ENCODE measurements at places on chromosomes 7 and 10. TPM values are rescaled to one million over a fixed set of nuclear protein-coding genes. Genes with fewer than 3 reads are reported as not detected.

GRCh38 chr10:77381750-77382149 is 255.9 kb downstream of the KCNMA1 start:
- H3K4me3 ChIP-seq, result no peak overlapping the region

DNA sequence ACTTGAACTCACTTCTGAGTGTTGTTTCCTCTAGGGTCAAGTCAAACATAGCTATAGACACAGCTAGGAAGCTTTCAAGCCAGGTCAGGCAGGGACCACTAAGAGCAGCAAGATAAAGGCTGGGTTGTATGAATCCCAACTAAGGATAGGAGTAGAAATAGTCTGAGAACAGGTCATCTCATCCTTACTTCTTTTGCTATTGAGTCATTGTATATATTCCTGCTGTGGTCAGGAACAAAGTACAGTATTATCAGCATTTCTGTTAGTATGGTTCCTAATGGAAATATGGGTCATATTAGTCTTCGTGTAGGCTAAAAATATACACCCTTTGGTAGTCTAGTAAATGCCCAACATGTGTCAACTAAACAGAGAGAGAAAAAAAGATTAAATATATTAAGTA is 145.3 kb downstream of the BTAF1 start:
- H3K27ac ChIP-seq, result no peak overlapping the region
- H3K36me3 ChIP-seq, result no peaks in the 10 kb centered on the region
- DNase-seq, result no peak
- H3K4me3 ChIP-seq, result no peak overlapping the region

- no peaks in the 10 kb centered on the region for H3K27me3 ChIP-seq
- no peak for DNase-seq
- no peak overlapping the region for H3K27ac ChIP-seq
- H3K36me3 ChIP-seq, result no peaks in the 10 kb centered on the region
- no peak overlapping the region for H3K4me3 ChIP-seq
Measured at GRCh38 chr10:25078658-25079431, 62.4 kb downstream of the THNSL1 start.

GRCh38 chr7:98922392-98923187 is 44.3 kb downstream of the TRRAP start:
- H3K4me1 ChIP-seq, result no peaks in the 10 kb centered on the region
- DNase-seq, result no peak
- no peak overlapping the region for H3K4me3 ChIP-seq

DNA sequence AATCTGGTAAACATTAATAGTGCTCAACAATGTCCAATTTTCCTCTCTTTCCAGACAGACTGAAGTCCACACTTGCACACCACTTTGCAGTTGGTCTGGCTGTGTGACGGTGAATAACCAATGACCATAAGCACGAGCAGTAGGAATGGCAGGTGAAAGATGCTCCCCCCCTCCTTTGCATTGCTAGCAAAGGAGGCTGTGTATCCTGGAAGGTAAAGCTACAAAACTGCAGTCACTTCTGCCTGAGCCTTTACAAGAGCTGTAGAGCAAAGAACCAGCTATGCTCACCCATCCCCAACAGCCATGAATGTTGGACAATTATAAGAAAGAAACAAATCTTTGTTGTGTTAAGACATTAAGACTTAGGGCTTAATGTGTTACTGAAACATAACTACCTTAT is 178.0 kb downstream of the IPMK start:
- no peaks in the 10 kb centered on the region for H3K4me1 ChIP-seq
- no peaks in the 10 kb centered on the region for H3K27me3 ChIP-seq
- no peak overlapping the region for H3K27ac ChIP-seq
- no peaks in the 10 kb centered on the region for H3K36me3 ChIP-seq
- no peak for DNase-seq
- H3K4me3 ChIP-seq, result no peak overlapping the region

- no peak overlapping the region for H3K27ac ChIP-seq
- H3K4me1 ChIP-seq, result no peaks in the 10 kb centered on the region
- H3K27me3 ChIP-seq, result no peaks in the 10 kb centered on the region
- no peak overlapping the region for H3K4me3 ChIP-seq
Measured at GRCh38 chr10:52668024-52668423, 104.6 kb downstream of the MBL2 start.

DNA sequence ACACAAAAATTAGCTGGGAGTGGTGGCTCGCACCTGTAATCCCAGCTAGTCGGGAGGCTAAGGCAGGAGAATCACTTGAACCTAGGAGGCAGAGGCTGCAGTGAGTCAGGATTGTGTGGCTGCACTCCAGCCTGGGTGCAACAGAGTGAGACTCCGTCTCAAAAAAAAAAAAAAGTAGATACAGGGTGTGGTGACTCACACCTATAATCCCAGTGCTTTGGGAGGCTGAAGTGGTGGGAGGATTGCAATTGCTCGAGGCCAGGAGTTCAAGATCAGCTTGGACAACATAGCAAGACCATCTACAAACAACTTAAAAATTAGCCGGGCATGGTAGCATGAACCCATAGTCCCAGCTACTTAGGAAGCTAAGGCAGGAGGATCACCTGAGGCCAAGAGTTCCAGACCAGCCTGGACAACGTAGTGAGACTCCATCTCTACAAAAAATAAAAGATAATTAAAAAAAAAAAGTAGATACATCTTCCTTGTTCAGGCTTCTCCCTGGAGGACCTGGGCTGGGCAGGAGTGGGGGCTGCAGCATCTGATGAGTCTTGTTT is 2.0 kb downstream of the MOSPD3 start:
- no peak for DNase-seq
- H3K4me3 ChIP-seq, result no peak overlapping the region
- H3K27me3 ChIP-seq, result no peaks in the 10 kb centered on the region
- no peak overlapping the region for H3K27ac ChIP-seq

- no peaks in the 10 kb centered on the region for H3K4me1 ChIP-seq
- no peaks in the 10 kb centered on the region for H3K36me3 ChIP-seq
- H3K27ac ChIP-seq, result no peak overlapping the region
- H3K27me3 ChIP-seq, result no peaks in the 10 kb centered on the region
- H3K4me3 ChIP-seq, result no peak overlapping the region
- DNase-seq, result no peak
Measured at GRCh38 chr10:78780551-78780961, 288.2 kb upstream of the ZMIZ1 start.

- peaks cover 31% of the 10 kb centered on the region for H3K36me3 ChIP-seq
- peaks cover 98% of the 10 kb centered on the region for H3K4me1 ChIP-seq
- H3K27ac ChIP-seq, result no peak overlapping the region
- DNase-seq, result no peak
Measured at GRCh38 chr7:43616977-43617376, 34.1 kb downstream of the STK17A start.

DNA sequence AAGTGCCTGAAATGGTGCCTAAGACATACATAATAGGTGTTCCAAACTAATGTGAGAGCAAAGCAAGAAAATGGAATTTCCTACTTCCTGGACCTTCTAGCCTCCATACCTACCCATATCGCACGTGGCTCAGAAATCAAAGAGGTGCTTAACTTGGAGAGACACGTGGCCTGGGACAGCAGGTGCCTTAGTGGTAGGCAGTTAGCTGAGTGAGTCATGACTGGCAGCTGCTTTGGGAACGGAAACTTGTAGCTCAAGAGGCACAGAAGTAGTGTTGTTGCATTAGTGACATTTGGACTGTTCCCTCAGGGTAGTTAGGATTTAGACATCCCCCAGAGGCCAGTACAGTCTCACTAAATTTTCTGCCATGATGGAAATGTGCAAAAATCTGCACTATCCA is 12.0 kb upstream of the BMPER start:
- no peaks in the 10 kb centered on the region for H3K36me3 ChIP-seq
- no peak overlapping the region for H3K4me3 ChIP-seq
- H3K27ac ChIP-seq, result no peak overlapping the region
- no peaks in the 10 kb centered on the region for H3K4me1 ChIP-seq
- no peaks in the 10 kb centered on the region for H3K27me3 ChIP-seq

DNA sequence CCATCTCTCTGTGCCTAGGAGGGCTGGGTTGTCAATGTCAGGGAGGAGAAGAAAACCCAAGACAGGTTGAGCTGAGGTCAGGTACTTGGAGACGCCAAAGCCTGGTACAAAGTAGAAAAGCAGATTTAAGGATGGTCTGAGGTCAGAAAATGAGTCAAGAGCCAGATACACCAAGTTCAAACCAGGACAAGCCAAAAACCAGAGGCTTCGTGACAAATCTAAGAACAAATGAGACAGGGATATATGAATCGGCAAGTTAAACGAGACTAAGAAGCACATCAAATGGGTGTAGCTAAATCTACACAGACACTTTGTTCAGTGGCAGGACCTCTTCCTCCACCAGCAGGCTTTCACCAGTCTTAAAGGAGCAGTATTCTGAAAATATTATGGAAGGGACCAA is 34.2 kb downstream of the C7orf33 start:
- H3K4me3 ChIP-seq, result no peak overlapping the region
- peaks cover 4% of the 10 kb centered on the region for H3K27me3 ChIP-seq
- peaks cover 32% of the 10 kb centered on the region for H3K4me1 ChIP-seq
- no peak for DNase-seq
- no peaks in the 10 kb centered on the region for H3K36me3 ChIP-seq

GRCh38 chr10:2342206-2342605 is 604.9 kb upstream of the ADARB2 start:
- H3K4me1 ChIP-seq, result no peaks in the 10 kb centered on the region
- H3K27ac ChIP-seq, result no peak overlapping the region
- DNase-seq, result no peak
- H3K27me3 ChIP-seq, result no peaks in the 10 kb centered on the region
- H3K36me3 ChIP-seq, result no peaks in the 10 kb centered on the region

GRCh38 chr7:37230221-37230620 is 218.4 kb downstream of the ELMO1 start:
- H3K4me3 ChIP-seq, result no peak overlapping the region
- peaks cover 4% of the 10 kb centered on the region for H3K36me3 ChIP-seq
- no peak overlapping the region for H3K27ac ChIP-seq
- H3K4me1 ChIP-seq, result no peaks in the 10 kb centered on the region
- DNase-seq, result no peak

DNA sequence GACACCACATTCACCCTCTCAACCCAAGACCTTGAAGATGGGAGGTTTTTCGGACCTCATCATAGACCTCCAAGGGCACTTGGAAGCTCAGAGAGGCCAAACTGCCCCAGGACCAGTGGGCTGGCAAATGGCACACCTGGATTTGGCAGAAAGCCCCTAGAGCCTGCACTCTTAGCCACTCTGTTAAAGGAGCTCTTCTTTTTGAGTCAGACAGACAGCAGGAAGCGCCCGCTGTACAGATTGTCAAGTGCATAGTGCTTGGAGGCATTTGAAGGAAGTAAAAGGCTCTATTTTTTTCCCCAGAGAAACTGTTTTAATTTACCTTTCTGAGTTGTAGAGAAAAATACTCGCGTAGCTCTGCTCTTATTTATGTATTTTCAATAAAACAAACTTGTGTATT is 408.6 kb upstream of the GALNT17 start:
- H3K36me3 ChIP-seq, result no peaks in the 10 kb centered on the region
- no peaks in the 10 kb centered on the region for H3K27me3 ChIP-seq
- DNase-seq, result no peak
- no peak overlapping the region for H3K4me3 ChIP-seq
- no peak overlapping the region for H3K27ac ChIP-seq
- no peaks in the 10 kb centered on the region for H3K4me1 ChIP-seq

- H3K27ac ChIP-seq, result no peak overlapping the region
- H3K36me3 ChIP-seq, result peaks cover 16% of the 10 kb centered on the region
- DNase-seq, result no peak
- no peak overlapping the region for H3K4me3 ChIP-seq
Measured at GRCh38 chr7:36887233-36887632, 162.9 kb upstream of the AOAH start.

- no peaks in the 10 kb centered on the region for H3K36me3 ChIP-seq
- no peaks in the 10 kb centered on the region for H3K27me3 ChIP-seq
- H3K4me3 ChIP-seq, result no peak overlapping the region
- no peak overlapping the region for H3K27ac ChIP-seq
Measured at GRCh38 chr7:16044645-16045044, 358.2 kb upstream of the MEOX2 start.

DNA sequence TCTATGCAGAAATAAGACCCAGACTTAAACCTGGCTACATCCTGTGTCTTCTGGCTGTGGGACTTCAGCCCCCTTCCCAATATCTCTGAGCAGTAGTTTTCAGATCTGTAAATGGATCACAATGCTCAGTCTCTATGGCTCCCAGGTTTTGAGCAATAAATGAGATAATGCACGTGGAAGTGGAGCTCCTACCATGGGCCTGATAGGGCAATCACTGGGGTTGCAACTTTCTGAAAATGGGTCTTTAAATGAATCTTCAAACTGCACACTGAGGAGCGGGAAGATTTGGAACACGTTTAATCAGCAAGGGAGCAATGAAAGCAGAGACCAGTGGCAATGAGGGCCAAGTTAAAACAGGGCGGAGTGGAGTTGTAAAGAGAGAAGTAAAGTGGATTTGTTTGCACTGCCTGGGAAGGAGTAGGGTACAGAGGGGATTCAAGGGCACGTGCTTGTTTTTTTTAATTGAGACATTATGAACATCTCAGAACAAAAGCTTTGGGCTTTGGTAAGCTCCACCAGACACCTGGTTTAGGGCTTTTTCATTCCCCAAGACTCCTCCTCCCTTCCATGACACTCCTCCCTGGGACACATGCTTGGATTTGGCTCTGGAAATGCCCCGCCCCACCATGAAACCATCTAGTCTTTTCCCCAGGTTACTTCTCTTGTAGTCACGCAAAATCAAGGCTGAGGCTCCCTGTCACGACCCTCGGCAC is 42.7 kb downstream of the PAPSS2 start:
- no peak for DNase-seq
- no peaks in the 10 kb centered on the region for H3K4me1 ChIP-seq
- H3K4me3 ChIP-seq, result no peak overlapping the region
- no peaks in the 10 kb centered on the region for H3K36me3 ChIP-seq
- H3K27ac ChIP-seq, result no peak overlapping the region

DNA sequence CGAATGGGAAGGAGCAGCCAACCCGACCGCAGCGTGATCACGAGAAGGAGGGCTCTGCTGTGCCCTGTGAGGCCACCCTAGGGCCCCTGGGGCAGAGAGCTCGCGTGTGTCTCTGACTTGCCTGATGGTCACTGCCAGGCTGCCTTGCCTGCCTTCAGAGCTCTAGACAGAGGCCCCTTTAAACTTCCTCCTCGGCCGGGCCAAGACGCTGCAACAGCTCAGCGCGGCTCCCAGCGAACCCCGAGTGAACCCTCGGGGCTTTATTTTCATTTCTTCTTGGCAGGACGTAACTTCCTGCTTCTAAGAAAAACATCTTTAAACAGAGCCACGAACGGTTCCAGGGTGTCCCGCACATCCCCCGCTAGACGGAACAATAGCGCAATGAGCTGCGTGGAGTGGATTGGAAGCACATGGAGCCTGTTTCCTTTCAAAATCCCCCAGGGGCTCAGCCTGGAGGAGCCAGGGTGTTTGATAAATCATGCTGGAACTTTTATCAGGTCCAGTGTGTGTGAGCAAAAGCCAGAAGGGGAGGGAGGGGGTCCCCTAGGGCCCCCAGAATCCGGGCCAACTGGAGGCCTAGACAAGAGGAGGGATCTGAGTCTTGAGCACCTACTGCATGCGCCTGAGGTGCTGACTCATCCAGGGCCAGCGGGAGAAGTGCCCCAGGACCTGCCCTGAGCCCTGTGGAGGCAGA is 134.1 kb upstream of the GDF10 start:
- peak overlapping the region; percentile 58 for H3K4me3 ChIP-seq
- no peak overlapping the region for H3K27ac ChIP-seq
- peaks cover 21% of the 10 kb centered on the region for H3K4me1 ChIP-seq
- peak; percentile 67 for DNase-seq
- H3K36me3 ChIP-seq, result no peaks in the 10 kb centered on the region
- H3K27me3 ChIP-seq, result no peaks in the 10 kb centered on the region

The MYH16 gene
- total RNA-seq, result not detected

The CREB5 gene
- total RNA-seq, result not detected

The TMEM270 gene
- total RNA-seq, result not detected

The TWIST1 gene
- not detected for total RNA-seq

The VWC2 gene
- total RNA-seq, result not detected

The CCDC172 gene
- total RNA-seq, result not detected

The CPED1 gene
- total RNA-seq, result 0.09 TPM

The HPSE2 gene
- 0.07 TPM for total RNA-seq

The KLF14 gene
- total RNA-seq, result not detected

Measured in CD8-positive, alpha-beta memory T cell (primary cell).